ENCODE measurements at places on chromosomes 7 and 10.

GRCh38 chr7:81768951-81769778, 682 bp downstream of the HGF start:
- DNase-seq: no peak

DNA sequence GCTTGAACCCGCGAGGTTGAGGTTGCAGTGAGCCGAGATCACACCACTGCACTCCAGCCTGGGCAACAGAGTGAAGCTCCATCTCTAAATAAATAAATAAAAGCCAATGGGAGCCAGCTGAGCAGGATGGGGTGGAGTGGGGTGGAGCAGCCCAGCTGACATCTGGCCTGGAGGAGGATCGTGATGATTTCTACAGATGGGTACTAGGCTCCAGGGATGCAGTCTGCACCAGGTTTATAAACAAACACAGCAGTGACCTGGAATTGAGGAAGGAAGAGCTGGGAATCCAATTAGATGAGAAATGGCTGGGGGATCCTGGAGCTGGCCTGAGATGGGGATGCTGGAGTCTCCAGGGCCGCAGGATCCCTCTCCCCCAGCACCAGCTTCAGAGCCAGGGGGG, 7.3 kb upstream of the GRIFIN start:
- DNase-seq: no peak

DNA sequence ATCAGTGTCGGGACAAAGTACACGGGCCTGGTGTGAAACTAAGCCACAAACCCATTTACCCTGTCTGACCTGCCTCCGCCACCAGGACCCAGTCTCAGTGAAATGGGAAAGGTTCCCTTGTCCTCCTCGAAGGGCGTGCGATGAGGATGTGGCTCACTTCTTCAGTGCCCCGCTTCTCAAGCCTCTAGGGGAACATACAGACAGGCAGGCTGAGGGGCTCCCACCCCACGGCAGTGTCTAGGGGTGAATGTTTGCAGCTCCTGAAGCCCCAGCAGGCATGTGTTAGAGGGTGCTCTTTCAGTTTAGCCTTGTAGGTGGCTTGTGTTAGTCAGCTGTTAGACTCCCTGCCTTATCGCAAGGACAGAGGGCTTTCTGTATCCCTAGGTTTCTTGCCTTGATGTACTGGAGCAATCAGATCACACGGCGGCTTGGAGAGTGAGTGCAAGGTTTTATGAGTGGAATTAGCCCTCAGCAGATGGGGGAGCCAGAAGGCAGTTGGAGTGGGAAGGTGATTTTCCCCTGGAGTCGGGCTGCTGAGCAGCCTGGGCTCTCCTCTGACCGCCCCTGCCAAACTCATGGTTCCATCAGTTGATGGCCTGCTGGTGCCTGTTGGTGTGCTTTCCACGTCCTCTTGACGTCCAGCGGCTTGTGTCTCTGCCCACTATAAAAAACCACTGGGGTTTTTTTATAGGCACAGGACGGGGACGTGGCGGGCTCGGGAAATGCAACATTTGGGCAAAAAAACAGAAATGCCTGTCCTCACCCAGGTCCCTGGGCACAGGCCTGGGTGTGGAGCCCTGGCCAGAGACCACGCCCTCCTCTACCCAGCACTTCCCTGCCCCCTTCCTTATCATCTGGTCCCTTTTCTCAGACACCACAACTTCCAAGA, 759 bp downstream of the NUDT1 start:
- DNase-seq: no peak

DNA sequence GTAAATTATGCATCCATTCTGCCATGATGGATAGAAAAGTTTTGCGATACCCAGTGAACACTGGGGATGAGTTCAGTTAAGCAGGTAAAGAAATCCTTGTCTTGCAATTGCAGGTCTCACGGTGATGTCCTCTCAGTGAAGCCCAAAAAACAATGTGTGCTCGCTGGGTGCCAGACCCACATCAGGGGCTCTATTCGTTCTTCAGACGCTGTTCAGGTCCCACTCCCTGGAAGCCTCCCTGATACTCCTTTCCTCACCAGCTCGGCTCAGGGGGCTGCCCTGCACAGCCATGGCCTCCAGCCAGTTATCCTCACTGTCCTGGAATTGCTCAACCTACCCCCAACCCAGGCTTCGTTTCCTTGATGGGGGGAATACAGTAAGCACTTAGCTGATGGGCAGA, 323.5 kb downstream of the ADARB2 start:
- DNase-seq: no peak

GRCh38 chr10:119310806-119311205, 103.4 kb downstream of the GRK5 start:
- DNase-seq: no peak

- DNase-seq: no peak
These were observed 15.1 kb downstream of the BCAP29 start for GRCh38 chr7:107594961-107595737.

DNA sequence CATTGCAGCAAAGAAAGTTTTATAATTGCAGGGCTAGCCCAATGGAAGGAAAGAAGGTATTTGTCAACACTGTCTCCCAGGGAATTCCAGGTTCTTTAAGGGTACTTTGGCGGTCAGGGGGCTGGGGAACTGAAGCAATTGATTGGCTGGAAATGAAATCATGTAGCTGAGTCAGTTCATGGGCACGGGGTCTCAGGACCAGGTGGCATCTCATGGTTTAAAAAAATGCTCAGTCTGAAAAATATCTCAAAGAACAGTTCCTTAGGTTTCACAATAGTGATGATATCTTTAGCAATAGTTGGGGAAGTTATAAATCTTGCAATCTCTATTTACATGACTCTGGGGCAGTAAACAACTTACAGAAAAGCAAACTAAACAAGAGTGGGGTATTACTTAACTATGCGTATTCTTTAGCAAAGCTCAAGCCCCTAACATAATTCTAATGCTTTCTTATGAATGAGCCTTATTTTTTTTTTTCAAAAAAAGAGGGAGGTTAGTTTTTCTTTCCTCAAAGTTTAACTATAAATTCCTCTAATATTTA, 376.9 kb upstream of the NRG3 start:
- DNase-seq: no peak

DNA sequence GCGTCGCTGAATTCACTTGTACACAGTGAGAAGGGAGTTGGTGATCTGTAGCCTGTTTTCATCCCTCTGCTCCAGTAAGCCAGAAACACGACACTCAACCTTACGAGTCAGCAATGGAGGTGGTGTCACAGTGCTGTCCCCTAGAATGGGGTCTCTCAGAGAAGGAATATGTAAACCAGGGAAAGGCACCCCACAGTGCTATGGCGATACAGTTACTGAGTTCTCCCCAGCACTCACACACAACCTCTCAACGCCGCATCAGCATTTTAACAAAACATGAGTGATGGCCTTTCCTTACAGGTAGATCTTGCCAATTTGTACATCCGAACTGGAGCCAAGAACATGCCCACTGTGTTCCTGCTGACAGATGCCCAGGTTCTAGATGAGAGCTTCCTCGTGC, 196.3 kb downstream of the CDCA7L start:
- DNase-seq: no peak

All from upper lobe of right lung (tissue), 1 donor.